SK-N-DZ (cell line): ENCODE measurements at places on chromosomes 12 and 14.

GRCh38 chr12:121214166-121214777 lies 4.3 kb downstream of the P2RX4 start:
- DNase-seq = no peak

GRCh38 chr14:90460136-90460535 lies 63.3 kb downstream of the CALM1 start:
- no peak for DNase-seq

DNA sequence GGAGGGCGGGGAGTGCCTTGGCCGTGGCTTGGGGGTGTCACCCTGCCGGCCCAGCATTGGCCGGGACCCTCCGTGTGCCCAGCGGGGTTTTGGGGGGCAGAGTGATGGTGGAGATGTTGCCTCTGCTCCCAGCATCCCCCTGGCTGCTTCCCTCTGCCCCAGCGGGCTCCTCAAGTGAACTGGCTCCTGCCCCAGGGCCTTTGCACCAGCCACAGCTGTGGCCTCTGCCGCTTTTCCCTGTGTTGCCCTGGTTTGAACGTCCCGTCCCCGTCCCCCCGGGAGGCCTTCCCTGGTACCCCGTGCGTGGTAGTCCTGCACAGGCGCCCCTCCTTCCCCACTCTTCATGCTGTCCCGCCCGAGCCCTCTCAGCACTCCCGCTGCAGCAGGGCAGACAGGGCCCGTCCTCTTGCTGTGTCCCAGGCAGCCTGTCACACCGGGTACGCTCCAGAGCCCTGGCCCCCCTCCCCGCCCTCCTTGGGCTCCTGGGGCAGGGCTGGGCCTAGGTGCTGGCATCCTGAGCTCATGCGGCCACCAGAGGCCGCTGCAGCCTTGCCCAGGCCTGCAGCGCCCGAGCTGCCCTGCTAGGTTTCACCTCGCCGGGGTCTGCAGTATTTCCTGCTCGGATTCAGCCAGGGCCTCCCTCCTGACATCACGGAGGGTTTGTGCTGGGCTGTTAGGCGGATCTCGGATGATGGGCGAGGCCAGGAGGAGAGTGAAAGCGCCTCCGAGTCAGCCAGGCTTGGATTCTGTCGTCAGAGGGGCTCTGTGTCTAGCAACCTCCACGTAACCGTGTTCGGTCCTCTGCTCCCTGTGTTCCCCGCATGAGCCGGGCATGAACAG lies 9.5 kb downstream of the NOC4L start:
- DNase-seq = peak; percentile 85

DNA sequence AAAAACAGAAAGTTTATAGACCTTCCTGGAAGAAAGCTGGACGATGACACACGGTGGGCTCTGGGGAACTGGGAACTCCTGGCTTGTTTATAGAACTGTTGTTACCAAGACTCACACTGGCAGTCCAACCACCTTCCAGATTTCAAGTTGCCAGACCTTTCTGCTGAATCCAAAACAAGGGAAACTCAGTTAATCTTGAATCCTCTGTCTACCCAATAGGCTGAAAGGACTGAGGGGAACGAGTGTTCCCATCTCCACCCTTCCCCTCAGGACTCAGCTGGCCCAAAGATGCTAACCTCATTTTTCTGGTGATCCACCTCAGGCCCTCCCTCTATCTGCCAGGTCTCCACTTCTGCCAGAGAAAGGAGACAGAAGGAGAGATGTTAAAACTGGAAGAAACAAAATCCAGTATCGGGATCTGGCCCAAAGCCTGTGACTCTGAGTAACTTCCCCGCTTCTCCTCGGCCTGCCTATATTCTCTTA lies 231.4 kb downstream of the ANO2 start:
- DNase-seq = no peak

- DNase-seq = no peak
Observed at GRCh38 chr12:111270774-111271173, 98.1 kb downstream of the PHETA1 start.

DNA sequence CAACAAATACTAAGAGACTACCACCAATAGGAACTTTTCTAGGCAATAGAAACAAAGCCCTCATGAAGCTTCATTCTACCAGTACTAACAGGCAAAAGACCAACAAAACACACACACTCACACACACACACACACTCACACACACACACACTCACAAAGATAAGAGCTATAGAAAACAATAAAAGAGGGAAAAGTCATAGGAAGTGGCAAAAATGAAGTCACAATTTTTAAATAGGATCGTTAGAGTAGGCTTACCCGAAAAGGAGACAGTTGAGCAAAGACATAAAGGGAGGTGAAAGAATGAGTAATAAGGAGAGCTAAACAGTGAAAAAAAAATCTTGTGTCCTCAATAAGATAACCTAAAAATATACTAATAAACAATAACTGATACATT lies 66.5 kb downstream of the C2CD5 start:
- DNase-seq = no peak

DNA sequence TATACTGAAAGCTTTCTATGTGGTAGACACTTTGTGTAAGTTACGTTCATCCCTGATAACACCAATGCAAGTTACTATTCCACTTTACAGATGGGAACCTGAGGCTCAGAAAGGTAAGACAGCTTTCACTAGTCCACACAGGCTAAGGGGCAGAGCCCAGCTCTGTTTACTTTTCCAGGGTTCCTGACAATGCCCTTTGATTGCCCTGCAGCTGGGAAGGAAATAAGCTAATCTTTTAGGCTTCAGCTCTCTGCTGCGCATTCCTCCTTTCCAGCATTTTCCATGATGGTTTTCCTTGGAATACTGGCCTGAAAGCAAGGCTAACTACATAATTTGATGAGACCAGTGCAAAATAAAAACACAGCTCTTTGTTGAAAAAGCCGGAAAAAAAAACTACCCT lies 185.7 kb upstream of the BTG1 start:
- DNase-seq = no peak

- DNase-seq = no peak
Observed at GRCh38 chr12:101599771-101600484, 5.2 kb downstream of the MYBPC1 start.

GRCh38 chr14:86652526-86652925 lies 1122.6 kb downstream of the FLRT2 start:
- no peak for DNase-seq

DNA sequence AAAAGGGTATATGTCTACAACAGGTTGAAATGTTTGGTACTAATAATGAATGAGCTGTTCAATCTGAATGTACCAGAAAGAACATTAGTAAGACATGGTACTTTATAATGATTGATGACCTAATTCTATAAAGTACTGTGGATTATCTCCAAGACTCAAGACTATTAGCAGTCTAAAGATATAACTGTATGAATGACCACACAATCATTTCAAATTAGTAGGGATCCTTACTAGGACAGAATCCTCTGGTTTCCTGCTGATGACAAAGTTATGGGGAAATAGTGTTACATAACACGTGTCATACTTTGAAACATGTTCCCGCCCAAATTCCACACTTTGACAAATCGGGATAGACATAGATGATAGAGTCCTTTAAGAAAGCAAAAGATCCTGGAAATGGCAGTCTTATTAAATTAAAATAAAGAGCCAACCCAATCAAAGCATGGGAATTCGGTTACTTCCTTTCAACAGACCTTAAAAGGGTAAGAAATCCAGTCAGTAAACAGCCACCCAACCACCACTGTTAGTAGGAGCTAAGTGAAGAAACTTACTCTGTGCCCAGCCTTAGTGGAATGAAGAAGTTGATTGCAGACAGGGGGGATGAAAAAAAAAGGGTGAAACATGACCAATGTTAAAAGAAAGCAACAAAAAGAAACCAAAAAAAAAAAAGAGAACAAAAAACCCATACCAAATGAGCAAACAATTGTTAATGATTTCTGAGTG lies 2.8 kb downstream of the VPS29 start:
- no peak for DNase-seq

DNA sequence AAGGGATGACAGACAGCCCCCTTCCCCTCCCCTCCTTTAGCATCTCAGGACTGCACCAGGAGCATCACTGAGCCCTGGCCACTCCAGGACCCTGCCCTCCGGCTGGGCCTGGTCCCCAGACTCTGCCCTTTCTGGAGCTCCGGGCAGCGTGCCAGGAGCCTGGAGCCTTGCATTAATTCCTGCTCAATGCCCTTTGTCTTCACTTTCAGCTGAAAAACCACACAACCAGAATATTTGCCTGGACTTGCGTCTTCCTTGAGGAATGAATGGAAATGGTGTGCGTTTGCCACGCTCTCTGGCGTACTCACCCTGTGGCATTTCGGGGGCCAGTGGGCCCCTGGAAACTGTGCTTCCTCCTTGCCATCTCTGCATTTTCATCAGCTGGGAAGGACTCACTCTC lies 8.5 kb upstream of the RFLNA start:
- no peak for DNase-seq

DNA sequence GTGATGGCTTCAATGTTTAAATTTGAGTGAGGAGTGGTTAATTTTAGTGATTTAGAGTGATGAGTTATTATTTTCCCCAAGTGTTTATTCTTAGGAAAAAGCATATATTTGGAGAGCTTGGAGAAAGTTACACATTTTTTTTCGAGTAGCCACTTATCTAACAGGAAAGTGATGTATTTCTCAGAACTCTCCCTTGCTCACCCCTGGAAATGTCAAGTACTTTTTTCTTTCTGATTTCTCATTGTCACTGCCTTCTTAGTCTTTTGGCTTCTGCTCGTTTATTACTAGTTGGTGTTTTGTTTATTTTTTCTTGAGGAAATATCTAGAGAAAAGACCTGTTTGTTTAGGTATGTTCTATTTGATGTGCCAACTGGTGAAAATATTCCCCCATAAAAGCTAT lies 58.8 kb downstream of the AEBP2 start:
- DNase-seq = no peak

GRCh38 chr12:23484238-23484637 lies 465.2 kb downstream of the SOX5 start:
- no peak for DNase-seq

DNA sequence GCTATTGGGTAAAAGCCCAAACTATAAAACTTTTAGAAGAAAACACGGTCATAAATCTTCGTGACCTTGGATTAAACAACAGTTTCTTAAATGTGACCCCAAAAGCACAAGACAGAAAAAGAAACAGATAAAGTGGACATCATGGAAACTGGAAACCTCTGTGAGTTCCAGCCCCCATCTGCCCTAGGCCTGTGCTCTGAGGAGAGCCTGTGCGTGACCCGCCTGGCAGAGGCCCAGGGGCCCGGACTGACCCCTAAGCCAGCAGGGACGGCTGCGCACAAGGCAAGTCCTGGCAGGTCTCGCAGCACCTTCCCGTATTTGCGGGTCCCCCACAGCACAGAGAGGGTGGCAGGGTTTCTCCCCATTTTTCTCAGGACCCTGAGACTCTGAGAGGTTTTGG lies 76.0 kb downstream of the CHGA start:
- DNase-seq = no peak

DNA sequence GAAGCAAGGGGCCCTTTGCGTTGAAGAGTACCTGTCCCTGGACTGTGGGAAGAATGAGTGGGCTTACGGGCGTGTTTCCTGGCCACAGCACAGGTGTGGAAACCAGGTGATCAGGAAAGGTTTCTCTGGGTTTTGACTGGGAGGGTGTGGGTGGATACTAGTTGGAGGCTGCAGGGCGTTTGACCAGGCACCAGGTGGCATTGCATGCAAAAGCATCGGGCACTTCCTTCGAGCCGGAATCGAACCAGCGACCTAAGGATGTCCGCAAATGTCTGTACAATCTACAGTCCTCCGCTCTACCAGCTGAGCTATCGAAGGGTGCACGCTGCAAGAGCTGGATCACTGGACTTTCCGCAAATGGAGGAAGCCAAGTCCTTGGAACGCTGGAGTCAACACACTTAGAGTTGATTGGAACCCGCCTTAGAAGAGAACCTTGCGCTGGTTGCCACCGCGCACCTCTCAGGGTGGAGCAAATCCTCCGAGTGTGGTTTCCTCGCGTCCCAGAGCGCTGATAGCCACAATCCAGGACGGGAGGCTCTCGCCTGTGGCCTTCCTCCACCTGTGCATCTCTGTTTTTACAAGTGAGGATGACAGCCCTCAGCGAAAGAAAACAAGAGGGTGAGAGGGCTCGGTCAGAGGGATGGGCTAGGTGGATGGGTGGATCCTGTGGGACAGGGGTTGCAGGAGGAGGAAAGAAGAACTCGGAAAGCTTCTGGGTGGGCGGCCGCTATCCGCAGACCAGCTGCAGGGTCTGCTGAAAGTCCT lies 21.2 kb upstream of the RNASE4 start:
- no peak for DNase-seq

- DNase-seq = no peak
Observed at GRCh38 chr14:105118646-105119407, 49.7 kb downstream of the JAG2 start.

DNA sequence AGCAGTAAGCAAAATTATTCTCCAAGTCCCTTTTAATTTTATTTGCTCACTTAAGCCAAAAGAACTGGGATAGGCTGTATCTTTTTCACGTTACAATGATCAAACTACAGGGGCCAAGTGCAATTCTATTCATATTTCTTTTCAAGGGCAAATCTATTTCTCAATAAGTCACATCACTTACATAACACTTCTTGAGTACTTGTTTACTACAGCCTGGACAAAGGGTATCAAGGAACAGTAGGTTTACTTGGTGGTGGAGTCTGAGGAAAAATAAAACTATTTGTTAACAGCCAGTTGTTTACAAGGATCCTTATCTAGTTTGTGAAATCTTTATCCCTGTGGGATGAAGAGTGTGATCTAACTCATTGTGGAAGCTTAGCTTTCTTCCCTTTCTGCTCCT lies 72.1 kb downstream of the PDE3A start:
- no peak for DNase-seq

- DNase-seq = peak; percentile 2
Observed at GRCh38 chr14:29220072-29220471, 453.5 kb downstream of the FOXG1 start.

DNA sequence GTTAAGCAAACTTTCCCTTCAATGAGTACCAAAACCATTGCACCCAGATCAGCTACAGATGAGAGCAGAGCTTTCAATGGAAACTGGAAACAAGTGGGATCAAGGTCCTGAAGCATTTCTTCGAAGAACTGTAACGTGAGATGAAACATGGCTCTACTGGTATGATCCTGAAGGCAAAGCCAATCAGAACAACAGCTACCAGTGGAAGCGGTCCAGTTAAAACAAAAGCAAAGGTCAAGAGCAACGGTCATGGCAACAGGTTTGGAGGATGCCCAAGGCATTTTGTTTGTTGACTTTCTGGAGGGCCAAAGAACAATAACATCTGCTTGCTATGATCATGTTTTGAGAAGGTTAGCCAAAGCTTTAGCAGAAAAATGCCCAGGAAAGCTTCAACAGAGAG lies 137.9 kb upstream of the CPSF6 start:
- no peak for DNase-seq

DNA sequence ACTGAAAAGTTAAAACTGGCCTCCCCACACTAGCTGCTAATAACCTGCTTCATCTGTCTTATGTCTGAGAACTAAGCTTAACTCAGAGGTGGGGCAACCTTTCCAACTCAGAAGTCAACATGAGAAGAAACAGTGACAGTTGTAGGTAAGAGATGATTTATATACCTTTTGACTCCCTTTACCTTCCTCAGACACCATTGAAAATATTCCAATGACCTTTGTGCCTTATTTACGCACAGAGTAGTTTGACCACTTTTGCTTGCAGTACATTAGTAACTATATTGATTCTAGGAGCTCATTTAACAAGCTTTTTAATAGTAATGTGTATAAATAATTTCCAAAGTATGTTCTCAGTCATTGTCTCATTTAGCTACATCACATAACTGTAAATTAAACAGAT lies 77.6 kb downstream of the ALX1 start:
- DNase-seq = no peak
